Activated CD4-positive, CD25-positive, alpha-beta regulatory T cell treated with anti-CD3 and anti-CD28 coated beads, Interleukin-2, amount 50 U/mL, for 24 hours (primary cell): ENCODE measurements at places on chromosomes 6 and 20.

DNA sequence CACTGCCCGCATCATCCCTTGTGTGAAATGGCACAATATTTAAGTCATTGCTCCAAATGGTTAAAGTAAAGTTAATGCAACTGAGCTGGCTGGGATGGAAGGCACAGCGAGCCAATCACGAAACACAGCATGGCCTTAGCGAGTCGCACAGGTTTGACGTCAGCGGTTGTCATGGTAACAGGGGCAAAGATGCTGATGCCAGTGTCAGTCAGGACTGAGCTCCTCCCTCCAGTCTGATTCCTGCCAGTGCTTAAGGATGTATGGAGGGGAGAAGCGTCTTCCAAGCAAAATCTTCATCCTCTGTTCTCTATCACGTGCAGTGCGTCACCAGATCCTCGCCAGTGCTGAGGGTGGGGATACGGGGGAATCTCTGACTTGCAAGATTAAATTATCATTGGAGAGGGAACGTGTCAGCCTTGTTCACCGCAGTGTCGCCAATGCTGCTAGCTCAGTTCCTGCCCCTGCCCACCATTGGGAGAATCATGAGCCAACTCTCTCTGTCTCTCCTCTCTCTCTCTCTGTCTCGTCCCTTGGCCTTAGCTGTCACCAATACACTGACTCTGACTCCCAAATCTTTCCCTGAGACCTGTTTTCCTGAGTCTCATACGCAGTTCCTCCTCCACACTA, 24.5 kb downstream of the TSPYL4 start:
- no peak for ATAC-seq

GRCh38 chr6:154984146-154984545, 11.0 kb upstream of the TIAM2 start:
- ATAC-seq: no peak

DNA sequence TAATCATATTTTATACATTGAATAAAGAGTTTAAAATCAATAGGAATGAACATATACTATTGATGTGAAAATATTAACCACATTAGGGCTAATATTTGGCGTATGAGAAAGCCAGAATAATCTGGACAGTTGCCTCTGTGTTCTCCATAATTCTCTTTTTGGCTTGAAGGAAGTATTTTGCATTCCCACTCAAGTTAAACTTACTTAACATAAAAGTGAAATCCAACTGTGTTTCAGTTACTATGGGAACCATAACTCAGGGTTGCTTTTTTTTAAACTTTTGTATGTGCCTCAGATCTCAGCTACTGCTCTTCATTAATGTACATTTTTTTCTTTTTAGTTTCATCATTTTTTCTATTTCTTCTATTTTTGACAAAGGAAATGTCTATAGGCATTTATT, 479.8 kb downstream of the NKAIN2 start:
- no peak for ATAC-seq

DNA sequence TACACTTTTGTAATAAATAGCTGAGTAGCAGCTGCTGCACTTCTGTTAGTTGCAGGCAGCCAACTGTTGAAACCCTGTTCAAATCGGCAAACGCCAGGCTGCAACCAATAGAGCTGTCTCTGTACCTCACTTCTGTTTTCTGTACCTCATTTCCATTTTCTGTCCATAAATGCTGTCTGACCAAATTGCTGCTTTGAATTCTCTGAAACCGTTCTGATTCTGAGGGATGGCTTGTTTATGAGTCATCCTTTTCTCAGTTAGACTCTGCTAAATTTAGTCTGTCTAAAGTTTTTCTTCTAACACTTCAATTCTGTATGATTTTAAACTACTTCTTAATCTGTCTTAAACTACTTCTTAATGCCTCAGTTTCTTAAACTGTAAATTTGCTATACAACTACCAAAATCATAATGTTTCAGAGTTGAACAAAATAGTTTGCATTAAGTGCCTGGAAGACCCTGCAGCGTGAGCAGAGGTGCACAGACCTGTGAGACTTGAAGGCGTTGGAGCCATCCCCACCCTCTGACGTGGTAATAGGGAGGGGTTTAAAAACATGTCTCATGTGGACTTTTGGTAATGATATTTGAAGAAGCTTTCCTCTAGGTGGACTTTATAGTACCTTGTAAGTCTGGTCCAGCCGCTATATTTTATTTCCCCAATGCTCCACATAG, 9.6 kb downstream of the BTNL2 start:
- ATAC-seq: peak; percentile 45

- no peak for ATAC-seq
Observed at GRCh38 chr6:149429427-149430360, 29.6 kb downstream of the SUMO4 start.

DNA sequence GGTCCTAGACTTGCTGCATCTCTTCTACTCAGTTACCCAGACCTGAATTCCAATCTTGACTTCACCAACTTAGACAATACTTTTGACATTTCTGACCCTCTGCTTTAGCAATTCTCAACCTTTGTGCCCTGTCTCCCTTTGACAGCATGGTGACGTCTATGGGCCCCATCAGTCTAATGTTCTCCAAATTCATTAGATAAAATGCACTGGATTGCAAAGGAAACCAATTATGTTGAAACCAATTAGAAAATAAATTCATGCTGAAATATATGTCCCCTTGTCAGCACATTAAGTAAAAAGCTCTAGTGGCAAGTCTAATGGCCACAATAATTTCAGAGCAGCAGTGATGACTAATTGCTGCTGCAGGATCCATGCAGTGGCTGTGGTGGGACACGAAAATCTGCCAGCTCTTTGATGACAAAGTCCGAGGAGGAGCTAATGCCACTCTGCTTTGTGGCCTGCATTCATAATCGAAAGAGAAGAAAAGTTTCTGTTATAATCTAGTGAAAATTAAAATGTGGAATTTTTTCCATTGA, 64.0 kb downstream of the BFSP1 start:
- no peak for ATAC-seq

DNA sequence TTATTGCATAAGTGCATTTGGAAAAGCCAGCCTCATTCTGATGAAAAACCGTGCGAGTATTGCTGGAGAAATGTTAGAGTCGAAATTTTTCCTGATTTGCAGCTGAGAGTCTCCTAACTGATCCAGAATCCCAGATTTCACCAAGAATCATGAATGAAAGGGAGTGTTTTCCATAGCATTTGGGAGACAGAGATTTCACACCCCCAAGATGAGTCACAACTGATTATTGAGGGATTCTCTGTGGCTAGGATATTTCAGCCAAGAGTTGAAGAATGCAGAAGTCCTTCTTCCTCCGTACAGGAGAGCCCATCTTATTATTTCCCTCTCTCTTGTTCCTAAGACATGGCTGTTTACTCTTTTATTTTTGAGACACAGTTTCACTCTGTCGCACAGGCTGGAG, 82.2 kb upstream of the SALL4 start:
- ATAC-seq: no peak

DNA sequence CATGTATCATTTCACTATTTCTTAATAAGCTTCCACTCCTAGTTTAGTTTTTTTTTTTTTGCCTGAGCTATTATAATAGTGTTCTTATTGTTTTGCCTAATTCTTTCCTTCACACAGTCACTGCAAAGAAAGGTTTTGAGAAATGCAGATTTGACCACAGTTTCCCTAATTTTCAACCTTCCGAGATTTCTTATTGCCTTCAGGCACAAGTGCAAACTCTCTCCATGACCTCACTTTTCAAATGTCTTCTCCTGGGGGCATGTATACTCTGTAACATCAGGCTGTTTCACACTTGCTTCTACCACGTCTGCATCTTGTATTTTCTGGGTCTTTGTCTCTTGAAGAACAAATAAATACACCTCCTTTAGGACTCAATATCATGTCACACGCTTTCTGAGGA, 339.0 kb upstream of the CITED2 start:
- no peak for ATAC-seq

- no peak for ATAC-seq
Observed at GRCh38 chr20:12276011-12276673, 358.4 kb downstream of the BTBD3 start.

DNA sequence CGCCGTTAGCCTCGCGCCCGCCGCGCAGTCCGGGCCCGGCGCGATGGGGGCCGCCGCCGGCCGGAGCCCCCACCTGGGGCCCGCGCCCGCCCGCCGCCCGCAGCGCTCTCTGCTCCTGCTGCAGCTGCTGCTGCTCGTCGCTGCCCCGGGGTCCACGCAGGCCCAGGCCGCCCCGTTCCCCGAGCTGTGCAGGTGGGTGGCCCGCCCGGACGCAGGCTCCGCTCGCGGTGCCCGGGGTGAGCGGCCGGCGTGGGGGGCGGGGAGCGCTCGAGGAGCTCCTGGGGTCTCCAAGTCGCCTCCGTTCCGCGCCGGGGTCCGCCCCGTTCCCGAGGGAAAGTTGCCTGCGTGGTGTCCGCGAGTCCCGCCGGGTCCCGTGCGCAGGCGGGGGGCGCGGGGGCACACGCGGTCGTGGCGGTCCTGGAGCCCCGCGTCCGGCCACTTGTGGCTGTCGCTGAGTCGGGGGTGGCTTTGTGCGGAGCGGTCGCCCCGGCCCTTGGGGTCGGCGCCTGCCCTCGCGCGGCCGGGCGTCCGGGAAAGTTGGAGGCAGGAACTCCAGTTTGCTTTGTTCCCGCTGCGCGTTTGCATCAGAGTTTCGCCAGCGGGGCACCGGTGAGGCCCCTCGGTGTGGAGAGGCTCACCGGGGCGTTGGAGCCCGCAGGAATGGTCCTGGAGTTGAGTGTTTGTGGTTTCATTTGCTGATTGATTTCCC, 476 bp downstream of the IGF2R start:
- ATAC-seq: peak; percentile 34

DNA sequence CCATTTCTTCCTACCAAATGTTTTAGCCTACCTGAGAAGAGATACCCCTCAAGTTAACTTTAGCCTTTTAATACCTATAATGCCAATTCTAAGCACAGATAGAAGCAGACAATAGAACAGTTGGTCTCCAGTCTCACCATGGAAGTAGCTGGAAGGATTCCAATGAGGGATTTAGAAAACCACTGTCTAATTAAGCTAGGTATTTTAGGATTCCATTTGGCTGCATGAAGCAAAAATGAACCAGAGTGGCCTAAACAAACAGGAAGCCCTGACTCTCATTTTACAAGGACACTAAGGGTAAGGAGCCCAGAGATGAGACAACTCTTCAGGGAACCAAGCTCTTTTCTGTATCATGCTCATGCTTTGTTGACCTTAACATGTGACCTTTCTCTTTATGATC, 199.2 kb downstream of the ALDH8A1 start:
- ATAC-seq: no peak

GRCh38 chr6:33144373-33144772, 47.9 kb downstream of the COL11A2 start:
- ATAC-seq: no peak

DNA sequence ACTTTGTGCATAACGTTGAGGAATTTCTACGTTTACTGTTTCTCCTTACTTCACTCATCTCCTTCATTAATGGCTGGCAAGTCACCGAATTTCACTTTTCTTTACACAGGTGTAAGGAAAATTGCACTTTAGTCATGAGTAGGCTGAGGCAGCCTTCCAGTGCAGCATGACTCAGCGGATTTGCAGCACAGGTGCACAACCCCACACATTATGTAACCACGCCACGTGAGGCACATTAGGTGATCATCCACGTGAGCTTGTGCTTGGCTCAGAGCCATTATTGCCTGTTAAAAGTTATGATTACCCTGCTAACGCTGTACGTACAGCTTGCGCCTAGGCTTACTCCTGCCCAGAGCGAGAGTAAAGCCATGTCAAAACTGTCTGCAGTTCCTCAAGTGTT, 158.8 kb downstream of the NKAIN2 start:
- ATAC-seq: no peak

- no peak for ATAC-seq
Observed at GRCh38 chr6:138986578-138986977, 1.5 kb downstream of the REPS1 start.

- no peak for ATAC-seq
Observed at GRCh38 chr20:1263853-1264252, 2.2 kb upstream of the SNPH start.

DNA sequence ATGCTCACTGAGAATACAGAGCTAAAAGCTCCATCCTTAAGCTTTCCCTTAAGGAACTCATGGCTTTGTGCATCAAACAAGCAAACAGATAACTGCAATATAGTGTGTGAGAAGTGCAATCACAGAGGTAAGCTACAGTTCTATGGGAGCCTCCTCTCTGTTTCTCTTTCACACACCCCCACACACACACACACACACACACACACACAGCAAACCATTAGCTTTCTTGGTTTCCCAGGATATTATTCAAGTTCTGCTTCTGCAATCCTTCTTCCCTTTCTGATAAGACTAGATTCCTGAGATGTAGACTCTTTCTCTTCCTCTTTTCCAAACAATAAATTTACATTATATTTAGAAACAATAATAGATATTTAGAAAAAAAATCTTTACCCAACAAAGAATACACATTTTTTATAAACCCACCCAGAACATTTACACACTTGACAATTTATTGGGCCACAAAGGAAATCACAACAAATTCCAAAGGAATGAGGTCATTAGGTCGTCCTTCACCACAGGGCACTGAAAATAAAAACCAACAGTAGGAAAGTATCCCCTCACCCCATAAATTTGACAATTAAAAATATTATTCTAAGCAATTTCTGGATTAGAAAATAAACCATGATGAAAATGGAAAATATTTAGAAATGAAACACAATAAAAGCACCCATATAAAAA, 9.3 kb upstream of the GFOD1 start:
- ATAC-seq: no peak

- ATAC-seq: no peak
Observed at GRCh38 chr20:16864069-16864468, 115.9 kb downstream of the OTOR start.

DNA sequence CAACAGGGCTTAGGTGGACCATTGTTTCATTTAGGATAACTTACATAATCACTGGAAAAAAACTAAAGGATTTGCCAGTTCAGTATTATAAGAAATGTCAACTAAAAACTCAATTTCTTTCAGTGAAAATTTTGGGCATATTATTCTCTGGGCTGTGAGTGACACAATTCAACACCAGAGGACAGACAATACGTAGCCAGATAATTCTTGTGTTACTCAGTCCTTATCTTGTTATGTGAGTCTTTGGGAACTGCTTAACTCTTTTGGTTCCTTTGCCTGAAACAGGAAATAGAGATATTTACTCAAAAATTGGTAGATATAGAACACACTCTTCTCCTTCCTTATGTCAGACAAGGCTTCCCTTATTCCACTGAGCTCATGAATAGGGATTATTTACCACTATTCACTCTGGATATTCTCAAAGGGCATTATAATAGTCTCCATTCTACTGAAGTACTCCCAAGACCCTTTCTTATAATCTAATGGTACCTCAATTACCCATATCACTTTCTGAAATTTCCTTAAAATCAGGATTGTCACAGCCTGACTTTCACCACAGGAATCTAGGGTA, 4.9 kb upstream of the BEND6 start:
- ATAC-seq: no peak

- no peak for ATAC-seq
Observed at GRCh38 chr20:35637276-35637675, 21.6 kb downstream of the SPAG4 start.

DNA sequence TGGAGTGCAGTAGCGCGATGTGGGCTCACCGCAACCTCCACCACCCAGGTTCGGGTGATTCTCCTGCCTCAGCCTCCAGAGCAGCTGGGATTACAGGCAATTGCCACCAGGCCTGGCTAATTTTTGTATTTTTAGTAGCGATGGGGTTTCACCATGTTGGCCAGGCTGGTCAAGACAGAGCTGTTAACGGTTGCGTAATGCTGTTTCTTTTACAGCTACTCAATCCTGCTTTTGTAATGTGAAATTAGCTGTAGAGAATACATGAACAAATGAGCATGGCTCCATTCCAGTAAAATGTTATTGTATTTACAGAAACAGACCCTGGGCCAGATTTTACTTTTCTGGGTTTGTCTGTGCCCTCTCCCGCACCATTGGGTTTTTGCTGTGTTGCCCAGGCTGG, 1.9 kb downstream of the PNLDC1 start:
- no peak for ATAC-seq

GRCh38 chr6:62391358-62391757, 105.3 kb upstream of the KHDRBS2 start:
- ATAC-seq: no peak

- no peak for ATAC-seq
Observed at GRCh38 chr6:63458480-63459115, 113.7 kb upstream of the LOC128125822 start.
